ENCODE measurements at places on chromosomes 4 and X.

DNA sequence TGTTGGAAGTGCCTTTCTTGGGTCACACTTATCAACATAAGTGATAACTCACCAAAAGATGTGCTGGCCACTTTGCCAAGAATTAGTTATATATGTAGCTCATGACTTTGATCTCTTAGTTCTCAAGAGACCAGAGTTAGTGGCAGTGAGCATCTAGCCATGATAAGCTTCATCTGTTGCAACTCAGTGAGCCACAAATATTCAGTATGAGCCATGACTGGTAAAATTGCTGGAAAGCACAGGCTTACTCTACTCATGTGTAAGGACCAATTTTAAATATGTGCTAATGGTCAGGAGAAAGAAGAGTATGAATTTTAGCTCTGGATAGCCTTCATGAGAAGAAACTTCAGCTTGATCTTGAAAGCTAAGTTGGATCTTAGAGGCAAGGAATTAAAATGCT is 59.4 kb upstream of the TLL1 start:
- peak; percentile 38 for DNase-seq

- no peak for DNase-seq
Measured at GRCh38 chr4:27046851-27047250, 186.2 kb downstream of the STIM2 start.

DNA sequence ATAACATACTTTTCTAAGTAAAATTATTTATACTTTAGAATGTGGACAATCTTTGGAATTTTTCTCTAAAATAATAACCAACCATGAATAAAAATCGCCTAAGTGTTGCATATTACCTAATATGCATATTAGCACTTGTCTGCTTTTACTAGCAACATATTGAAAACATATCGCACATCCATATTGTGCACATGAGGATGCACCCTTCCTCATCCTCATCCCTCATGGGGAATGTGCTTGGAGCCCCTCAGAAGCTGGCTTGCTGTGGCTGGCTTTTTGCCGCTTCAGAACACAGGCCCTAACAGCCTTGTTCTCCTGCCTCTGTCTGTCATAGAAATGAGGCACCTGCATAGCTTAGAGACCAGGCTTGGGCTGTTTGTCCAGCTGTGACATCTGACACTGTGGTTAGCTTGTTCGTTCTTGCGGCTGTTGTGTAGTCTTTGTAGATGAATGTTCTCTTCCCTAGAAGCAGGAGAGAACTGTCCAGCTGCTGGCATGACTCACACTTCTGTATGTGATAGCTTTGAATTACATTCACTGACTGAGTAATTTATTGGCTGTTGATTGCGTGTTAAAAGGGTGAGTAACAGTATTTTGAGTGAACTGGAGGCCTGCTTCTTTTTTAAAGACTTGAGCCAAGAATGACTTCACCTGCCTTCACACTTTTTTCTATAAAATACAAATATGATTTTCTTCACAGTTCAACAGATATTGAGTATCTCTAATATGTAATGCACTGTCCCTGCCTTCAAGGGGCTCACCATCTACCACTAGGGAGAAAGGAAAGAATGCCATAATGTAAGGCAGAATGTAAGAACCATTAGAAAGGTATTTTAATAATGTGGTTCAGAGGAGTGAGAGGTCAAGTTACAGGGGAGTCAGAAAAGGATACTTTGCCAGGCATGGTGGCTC is 81.9 kb downstream of the HMGB2 start:
- peak; percentile 98 for DNase-seq

GRCh38 chrX:70423936-70424675 is 992 bp downstream of the GDPD2 start:
- no peak for DNase-seq

GRCh38 chr4:97504713-97505112 is 638.6 kb downstream of the STPG2 start:
- DNase-seq: no peak

DNA sequence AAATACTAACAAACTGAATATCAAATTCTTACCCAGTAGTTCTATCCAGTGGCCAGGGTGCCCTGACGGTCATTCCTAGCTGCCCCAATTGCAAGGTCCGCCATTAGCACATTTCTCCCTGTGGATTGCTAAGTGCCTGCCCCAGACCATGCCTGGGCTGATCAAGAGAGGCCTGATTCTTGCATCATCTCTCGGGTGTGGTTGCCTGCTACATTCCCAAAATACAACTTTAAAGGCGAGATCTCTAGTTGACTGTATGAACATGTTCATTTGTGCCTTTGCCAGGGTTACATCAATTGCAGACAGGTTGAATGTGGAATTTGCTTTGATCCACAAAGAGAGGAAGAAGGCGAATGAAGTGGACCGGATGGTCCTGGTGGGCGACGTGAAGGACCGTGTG is 28.0 kb downstream of the PRPS2 start:
- DNase-seq: no peak

GRCh38 chr4:70901607-70901983 is 574 bp upstream of the MOB1B start:
- DNase-seq: no peak

- DNase-seq: peak; percentile 11
Measured at GRCh38 chr4:18039113-18039512, 17.6 kb upstream of the LCORL start.

DNA sequence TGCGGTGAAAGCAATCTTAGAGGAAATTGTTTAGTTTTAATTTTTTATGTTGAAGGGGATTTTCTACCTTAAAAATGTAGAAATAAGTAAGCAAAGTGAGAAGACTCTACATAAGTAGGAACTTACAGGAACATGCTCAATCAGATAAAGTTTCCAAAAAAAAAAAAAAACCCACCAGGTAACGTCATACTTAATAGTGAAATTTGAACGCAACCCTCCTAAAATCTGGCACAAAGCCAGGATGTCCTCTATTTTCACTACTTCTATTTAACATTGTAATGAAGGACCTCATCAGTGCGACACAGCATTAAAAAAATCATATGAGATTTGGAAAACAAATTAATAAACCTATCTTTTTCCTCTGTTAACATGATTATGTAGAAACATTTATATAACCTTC is 135.0 kb upstream of the FAT4 start:
- DNase-seq: no peak

DNA sequence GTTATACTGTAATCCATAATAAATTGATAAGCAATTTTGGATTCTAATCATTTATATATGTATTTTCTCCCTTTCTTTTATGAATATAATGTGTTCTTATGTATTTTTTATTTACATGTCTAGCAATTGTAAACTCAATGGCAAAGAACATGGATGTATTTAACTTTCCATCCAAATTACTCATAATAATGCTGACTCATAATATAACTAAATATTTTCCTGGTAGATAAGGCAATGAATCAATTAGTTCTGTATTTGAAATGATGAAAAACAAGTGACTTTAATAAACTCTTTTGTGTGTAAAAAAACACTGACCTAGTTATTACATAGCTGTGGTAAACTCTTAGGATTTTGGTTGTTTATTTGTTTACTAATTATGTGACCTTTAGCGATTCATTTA is 211.2 kb downstream of the DTHD1 start:
- no peak for DNase-seq

- DNase-seq: no peak
Measured at GRCh38 chrX:96244955-96245354, 439.7 kb upstream of the DIAPH2 start.

GRCh38 chr4:72243641-72244040 is 211.8 kb downstream of the NPFFR2 start:
- no peak for DNase-seq

GRCh38 chr4:104596189-104596588 is 101.5 kb upstream of the CXXC4 start:
- no peak for DNase-seq

DNA sequence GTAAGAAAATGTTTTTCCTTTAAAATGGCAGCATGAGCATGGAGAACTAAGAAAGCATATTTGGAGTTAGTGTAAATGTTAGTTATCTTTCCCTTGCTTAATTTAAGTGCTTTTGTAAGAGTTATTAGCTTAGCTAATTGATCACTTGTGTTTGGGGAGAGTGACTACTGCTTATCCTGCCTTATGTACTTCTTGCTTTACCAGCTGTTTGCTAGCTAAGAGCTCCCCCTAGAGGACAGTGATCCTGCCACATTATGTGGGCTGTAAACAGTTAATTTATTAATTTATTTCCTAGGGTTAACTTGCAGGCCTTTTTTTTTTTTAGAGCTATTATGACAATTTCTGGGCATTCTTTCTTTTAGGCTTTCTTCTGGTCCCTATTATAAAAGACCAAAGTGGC is 435.8 kb downstream of the MAGEB5 start:
- DNase-seq: no peak

DNA sequence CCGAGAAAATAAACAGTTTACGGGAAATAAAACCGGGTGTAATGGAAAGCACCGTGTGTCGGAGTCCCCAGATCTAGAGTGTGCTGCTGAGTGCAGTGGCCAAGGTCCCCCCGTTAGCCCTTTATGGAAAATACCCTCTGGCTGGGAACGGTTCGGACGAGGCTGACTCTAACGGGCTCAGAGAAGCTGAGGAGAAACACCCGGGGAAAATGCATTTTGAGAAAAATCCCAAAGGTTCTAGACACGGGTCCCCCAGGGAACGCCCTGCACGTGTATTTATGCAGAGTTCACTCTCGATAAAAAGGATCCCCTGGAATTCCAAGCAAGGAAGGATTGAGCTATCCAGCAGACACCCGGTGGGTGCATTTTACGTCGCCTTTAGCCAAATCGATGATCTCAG is 177.2 kb downstream of the CRLF2 start:
- no peak for DNase-seq

GRCh38 chr4:42654631-42655268 is 2.2 kb downstream of the ATP8A1 start:
- peak; percentile 66 for DNase-seq

- DNase-seq: no peak
Measured at GRCh38 chrX:45110494-45110893, 90.2 kb downstream of the DIPK2B start.

GRCh38 chr4:186144198-186144945 is 39.9 kb downstream of the FAM149A start:
- DNase-seq: peak; percentile 80

DNA sequence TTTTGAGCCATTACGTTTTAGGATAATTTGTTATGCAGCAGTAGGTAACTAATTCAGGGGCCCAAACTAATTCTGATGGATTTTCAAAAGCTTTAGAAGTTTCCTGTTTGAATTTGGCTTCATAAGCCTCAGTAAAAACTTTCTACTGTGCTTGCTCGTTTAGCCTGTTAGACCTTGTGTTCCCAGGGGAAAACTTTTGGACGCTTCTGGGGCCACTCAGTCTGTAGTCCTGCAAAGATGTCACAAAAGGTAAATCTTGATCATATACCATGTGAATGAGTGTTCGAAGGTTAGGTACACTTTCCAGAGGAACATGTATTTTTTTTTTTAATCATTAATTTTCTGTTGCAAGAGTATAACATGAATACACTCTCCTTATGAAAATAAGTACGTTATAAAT is 70.7 kb downstream of the SUPT20HL2 start:
- DNase-seq: no peak

DNA sequence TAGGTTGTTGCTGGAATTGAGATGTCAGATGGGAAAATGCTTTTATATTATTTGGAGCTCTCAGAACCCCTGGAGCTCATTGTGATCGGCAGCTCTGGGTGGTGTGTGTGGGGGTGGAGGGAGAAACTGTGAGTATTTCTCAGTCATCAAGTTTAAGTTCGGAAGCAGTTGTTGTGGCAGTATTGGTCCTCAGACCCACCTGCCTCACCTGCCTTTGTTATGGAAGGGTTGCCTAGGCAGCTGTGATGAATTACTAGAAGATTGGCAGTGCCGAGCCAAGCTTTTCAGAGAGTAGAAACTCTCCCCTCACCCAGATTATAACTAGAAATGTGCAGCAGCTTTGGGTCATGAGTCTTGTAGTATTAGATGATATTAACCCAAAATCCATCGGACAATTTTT is 9.5 kb downstream of the IGSF1 start:
- no peak for DNase-seq

DNA sequence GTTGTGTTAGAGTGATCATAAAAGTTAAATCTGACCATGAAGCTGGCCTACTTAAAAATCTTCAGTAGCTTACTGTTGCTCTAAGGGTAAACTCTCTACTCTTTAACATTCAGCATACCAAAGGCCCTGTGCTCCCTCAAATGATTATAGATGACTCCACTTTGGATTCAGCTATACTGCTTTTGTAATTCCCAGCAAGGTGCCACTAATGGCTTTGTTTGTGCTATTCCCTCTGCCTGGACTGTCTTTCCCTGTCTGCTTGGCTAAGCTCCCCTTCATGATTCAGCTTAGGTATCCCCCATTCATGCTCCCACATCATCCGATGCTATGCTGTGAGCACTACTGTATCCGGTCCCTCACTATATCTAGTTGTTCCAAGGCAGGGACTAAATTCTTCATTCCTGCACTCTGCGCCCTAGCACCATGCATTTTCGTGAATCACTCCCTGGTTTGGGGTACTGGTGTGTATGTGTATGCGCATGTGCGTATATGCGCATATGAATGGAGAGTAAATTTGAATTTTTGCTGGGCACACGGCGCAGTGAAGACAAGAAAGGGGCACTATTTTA is 453 bp upstream of the PBDC1 start:
- no peak for DNase-seq

- peak; percentile 81 for DNase-seq
Measured at GRCh38 chr4:173257732-173258717, 76.1 kb downstream of the HMGB2 start.

DNA sequence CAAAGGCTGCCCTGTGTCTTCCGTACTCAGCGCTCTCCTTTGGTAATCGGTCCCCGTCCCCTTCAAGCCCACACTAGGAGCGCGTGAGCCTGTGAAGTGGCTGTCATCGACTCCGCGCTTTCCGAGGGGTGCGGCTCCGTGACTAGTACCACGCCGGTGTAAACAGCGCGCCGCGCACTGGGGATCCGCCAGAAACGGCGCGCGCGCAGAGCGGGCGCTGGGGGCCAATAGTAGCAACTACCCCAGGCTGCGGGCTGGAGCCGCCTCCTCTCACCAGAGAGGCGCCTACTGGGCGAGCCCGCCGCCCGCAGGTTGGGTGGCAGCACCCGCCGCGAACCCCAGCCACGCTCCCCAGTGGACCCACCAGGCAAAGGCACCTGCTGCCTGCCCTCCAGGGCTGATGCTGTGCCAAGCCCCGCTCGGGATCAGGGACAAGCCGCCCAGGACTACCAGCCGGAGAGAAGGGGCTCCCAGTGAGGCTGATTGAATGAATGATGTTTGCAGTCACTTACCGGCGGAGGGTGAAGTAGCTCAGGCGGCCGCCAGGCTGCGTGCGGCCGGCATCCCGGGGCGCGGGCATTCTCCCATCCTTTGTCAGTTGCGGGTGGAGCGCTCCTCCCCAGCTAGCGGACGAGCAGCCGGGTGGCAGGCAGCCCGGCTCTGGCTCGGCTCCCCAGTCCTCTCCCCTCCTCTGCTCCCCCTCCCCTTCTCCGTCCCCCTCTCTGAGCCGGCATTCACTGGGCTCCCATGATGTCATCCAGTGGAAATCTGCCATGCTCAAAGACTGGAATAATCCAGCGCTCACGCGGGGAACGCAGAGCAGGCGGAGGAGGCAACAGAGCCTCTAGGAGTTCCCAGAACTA is 370.3 kb upstream of the SMIM31 start:
- peak; percentile 95 for DNase-seq

GRCh38 chr4:179586460-179586859 is 2144.2 kb upstream of the AGA start:
- no peak for DNase-seq
